ENCODE measurements at places on chromosomes 5 and 9. TPM values are rescaled to one million over a fixed set of nuclear protein-coding genes. Genes with fewer than 3 reads are reported as not detected.

DNA sequence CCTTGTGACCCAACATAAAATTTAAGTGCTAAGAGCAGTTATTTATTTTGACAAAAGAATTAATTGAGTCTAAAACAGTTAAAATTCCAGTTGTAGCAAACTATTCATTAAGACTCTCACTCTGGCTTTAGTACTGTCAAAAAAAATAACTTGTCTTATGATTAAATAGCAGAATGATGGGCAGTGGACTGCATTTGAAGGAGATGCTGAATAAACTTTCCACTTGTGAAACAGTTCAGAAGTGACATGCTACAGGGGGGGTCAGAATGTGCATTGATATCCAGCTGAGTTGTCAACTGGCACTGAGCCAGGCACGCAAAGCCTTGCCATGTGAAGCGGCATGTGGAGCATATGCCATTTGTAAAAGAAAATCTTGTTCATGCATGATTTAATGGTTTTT is 76.0 kb downstream of the FCHO2 start:
- no peak for DNase-seq

DNA sequence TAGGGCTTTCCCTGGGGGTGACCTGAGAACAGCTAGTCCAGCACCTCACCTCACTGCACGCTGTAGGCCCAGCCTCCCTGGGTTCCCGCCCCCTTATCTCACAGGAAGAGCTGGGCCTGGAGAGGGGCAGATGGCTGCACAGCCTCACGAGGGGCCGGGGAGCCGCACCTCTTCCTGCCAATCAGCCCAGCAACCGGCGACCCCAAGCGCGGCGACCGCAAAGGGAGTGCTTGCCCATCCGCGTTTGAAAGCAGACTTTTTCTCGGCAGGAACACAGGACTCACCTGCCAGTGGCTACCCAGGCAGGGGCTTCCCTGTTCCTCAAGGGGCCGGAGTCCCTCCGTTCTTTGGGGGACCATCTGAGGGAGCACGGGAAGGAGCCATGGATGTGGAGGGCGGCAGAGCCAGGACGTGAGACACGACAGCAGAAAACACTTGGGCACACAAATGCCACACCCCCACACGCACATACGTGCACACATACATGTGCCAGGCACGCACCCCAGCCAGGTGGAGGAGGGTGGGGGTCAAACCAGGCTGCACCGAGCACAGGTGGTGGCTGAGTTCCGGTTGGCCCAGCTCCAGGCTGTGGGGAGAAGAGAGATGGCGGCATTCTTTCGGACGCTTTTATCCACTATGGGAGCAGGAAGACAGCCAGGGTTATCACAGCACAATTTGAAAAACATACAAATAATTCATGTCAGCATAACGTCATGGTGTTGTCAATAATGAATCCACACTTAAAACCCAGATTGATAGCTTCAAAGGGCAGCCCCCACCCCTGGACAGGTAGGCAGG is 11.3 kb downstream of the TMEM250 start:
- DNase-seq, result no peak

- DNase-seq, result no peak
Measured at GRCh38 chr9:71929791-71930440, 18.5 kb downstream of the C9orf85 start.

DNA sequence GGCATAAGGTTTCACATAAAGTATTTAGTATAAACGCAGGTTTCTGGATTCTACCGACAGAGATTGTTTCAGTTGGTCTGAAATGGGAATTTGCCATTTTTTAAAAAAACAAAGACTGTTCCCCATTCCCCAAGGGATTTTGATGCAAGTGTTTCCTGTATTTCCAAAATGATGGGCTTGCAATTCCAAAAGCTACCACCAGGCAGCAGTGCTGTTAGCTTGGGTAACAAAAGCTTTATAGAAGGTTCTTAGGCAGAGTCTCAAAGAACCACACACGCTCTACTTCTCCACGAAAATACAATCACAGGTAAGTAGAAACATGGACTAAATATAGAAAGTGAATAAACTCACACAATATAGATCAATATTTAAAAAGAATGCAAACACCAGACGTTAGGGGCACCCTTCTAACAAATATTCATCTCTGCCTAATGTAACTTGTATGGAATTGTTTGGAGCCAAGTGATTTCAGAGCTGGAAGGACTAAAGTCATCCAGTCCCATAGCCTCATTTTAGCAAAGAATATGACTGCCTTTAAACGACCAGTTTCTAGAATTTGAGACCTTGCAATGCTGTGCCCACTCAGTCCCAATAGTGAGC is 154.3 kb downstream of the SPOCK1 start:
- no peak for DNase-seq

Gene MEGF10
- 13.3 TPM for total RNA-seq

- no peak for DNase-seq
Measured at GRCh38 chr9:71830153-71830552, 61.8 kb upstream of the CEMIP2 start.

GRCh38 chr5:54799645-54800044 is 185.7 kb downstream of the ESM1 start:
- no peak for DNase-seq

- DNase-seq, result no peak
Measured at GRCh38 chr9:87278971-87279733, 218.5 kb upstream of the DAPK1 start.

GRCh38 chr5:78974601-78975000 is 10.5 kb downstream of the ARSB start:
- no peak for DNase-seq

DNA sequence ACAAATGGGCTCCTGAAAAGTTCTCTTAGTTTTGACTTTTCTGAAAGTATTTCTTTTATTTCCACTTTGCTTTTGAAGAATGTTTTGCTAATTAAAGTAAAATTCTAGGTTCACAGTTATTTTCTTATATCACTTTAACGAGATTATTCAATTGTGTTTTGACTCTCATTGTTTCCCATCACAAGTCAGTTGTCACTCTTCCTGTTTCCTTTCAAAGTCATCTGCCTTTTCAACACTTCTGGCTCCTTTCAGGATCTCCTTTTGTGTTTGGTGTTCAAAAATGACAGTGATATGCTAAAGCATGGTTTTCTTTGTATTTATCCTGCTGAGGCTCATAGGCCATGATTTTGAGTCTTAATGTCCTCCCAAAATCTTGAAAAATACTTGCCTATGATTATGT is 235.4 kb upstream of the TAS2R1 start:
- DNase-seq, result no peak

All from type B pancreatic cell (in vitro differentiated cells).